ENCODE measurements at places on chromosomes 13 and 19.
A peak's percentile ranks its signal among the peaks of the same experiment; 100 is the strongest.

GRCh38 chr13:39590466-39591036 lies 12.4 kb downstream of the LHFPL6 start:
- no peak for DNase-seq

DNA sequence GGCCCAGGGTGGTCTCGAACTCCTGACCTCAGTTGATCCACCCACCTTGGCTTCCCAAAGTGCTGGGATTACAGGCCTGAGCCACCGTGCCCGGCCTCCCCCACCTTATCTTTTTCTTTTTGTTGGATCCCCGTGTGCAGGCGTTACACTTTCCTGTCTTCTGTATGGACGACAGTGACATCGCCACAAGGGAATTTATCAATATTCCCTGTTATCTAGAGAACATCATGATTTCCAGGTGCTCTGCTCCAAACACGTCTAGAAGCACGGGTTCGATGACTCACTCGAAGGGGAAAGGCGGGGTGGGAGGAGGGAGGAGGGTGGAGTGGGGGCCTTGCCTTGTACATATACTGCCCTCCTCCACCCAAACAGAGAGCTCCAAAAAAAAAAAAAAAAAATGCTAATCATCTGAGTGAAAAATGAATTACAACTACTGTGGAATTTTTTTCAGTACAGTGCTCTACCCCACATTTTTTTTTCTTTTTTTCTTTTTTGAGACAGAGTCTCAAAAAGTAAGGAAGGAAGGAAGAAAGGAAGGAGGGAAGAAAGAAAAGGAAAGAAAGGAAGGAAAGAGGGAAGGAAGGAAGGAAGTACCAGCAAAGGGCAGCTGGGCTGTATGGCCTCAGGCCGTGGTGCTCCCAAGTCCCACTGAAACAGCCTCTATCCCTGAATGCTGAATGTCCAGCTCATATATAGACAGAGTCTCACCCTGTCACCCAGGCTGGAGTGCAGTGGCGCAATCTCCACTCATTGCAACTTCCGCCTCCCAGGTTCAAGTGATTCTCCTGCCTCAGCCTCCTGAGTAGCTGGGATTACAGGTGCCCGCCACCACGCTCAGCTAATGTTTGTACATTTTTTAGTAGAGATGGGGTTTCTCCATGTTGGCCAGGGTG lies 36.8 kb downstream of the INSR start:
- DNase-seq: no peak

GRCh38 chr13:47521890-47522487 lies 479.1 kb downstream of the SUCLA2 start:
- no peak for DNase-seq

GRCh38 chr13:26307701-26308100 lies 53.8 kb downstream of the CDK8 start:
- DNase-seq: no peak

DNA sequence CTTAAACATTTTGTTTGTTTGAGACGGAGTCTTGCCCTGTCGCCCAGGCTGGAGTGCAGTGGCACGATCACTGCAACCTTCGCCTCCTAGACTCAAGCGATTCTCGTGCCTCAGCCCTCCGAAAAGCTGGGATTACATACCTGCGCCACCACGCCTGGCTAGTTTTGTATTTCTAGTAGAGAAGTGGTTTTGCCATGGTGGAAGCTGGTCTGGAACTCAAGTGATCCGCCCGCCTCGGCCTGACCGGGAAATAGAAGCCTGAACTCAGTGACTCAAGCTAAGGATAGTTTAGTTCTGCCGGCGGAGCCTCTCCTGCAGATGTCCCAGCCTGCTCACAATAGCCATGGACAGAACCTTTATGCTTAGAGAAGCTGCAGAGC lies 53.0 kb upstream of the ZNF254 start:
- no peak for DNase-seq

- DNase-seq: no peak
Measured at GRCh38 chr19:13209484-13210338, 59.5 kb downstream of the IER2 start.

DNA sequence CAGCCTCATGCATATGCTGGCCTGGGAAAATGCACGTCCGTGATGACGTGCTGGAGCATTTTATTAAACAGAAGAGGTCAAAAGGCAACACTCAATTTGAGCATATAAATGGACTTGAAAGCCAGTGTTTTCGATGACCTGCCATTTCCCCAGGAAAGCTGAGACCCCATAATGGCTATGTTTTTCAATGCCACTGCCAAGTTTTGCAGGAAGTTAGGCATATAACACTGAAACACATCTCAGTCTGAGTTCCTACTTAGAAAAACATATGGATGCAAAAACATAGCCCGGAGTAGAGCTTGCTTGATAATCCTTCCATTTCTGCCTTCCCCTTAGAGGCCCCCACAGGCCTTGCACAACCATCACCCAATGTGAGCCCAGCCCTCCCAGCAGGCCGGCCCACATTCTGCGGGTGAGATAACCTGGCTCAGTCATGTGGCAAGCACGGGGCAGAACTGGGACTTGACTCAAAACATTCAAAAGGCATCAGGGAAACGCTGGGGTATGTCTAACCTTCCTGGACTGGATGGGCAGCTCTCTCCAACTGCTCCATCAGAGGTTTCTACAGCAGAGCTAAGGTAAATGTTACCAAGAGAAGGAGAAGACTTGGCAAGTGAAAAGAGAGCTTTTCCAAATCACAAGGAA lies 24.9 kb downstream of the EPS15L1 start:
- peak; percentile 26 for DNase-seq

GRCh38 chr13:49935171-49936074 lies 717 bp downstream of the SPRYD7 start:
- peak; percentile 4 for DNase-seq

GRCh38 chr13:105567951-105568525 lies 967.4 kb downstream of the EFNB2 start:
- DNase-seq: no peak
